Activated naive CD4-positive, alpha-beta T cell (primary cell): ENCODE measurements at places on chromosomes 11 and 22.

DNA sequence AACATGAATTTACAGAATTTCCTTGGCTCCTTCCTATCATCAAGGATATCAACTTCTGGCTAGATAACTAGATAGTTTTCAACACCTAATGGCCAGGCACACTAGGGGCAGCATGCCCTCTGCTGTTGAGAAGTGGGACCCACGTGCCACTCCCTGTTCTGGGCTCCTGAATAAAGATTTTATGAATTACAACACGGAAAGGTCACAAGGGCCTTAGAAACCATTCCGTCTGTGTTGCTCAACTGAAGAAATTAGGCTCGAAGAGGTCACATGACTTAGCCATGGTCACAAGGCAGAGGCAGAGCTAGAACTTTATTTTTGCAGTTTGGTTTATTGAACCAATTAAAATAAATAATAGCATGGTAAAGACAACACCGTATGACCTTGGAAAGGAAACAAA is 36.0 kb downstream of the PRCP start:
- no peak for DNase-seq

GRCh38 chr22:45980761-45981160 is 3.8 kb upstream of the WNT7B start:
- no peak for DNase-seq

DNA sequence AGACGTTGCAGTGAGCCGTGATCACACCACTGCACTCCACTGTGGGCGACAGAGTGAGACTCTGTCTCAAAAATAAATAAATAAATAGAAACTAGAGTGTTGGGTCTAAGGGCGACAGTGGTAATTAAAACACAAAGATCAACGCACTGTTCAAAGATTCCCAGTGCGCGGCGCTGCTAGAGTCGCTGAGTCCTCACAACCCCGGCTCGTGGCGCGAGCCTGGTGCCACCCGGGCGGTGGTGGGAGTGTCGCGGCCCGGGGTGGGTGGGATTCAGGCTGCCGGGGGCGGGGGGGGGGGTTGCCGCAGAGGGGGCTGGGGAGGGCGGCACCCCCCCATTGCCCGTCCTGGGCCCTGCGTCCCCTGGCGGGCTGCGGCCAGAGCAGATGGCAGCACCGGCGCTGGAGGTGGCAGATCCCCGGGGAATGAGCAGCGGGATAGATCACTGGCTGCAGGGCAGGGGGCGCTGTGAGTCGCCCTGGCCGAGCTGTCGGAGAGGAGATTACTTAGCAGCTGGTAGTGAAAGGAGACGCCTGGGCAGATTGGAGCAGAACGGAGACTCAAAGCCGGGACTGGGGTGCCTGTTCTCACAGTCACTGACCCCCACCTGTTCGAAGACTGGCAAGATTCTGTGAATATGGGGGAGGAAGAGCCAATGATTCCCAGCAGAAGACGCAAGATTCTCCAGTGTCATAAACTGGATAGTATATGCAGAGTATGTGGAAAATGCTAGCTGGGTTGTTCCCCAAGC is 30.2 kb upstream of the APOBEC3A start:
- DNase-seq = no peak

GRCh38 chr22:36029406-36029755 is 757 bp upstream of the RBFOX2 start:
- no peak for DNase-seq

DNA sequence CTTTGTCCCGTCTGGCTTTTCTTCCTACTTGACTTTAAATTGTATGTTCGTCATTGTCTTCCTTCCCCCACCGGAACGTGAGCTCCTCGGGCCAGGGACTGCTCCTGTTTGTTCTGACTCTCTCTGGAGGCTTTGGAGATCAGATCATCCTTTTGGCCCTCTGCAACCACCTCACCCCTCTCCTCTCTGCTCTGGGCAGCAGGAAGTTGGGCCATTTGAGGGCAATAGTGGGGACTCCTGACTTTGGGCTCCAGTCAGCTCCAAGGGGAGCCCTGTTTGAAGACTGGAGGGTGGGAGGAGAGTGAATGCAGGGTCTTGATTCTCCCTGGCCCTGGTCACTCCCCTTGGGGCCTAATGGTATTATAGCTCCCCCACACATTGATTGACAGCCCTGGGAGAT is 186.3 kb upstream of the B3GAT1 start:
- DNase-seq = no peak

DNA sequence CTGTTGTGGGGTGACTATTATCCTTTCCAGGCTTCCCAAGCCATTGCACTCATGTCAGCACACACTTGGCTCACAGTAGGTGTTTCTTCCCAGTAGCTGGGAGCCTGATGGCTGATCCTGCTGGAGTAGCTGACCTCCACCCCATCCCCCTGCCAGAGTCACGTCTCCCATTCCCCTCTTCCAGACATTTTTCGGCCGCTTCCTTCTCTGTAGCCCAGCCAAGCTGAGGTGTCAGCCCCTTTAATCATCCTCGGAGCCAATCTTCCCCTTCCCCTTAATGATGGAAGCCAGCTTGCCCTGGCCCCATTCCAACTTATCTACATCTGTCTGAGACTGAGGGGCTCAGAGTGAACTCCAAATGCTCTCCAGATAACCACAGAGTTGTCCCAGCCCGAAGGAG is 550.7 kb downstream of the MN1 start:
- DNase-seq = no peak
